ENCODE measurements at places on chromosomes 3 and 15.

DNA sequence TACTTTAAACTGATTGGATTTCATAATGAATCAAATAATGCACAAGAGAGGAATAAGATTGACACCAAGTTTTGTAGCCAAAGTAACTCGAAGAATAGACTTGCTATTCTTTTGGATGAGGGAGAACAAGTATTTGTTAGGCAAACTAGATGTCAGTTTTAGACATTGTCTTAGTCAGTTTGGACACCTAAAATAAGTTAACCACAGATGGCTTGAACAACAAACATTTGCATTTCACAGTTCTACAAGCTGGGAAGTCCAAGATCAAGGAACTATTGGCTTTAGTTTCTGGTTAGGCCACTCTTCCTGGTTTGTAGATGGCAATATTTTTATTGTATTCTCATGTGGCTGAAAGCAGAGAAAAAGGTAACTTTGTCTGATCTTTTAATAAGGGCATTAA, 61.3 kb upstream of the OSTN start:
- DNase-seq = no peak

DNA sequence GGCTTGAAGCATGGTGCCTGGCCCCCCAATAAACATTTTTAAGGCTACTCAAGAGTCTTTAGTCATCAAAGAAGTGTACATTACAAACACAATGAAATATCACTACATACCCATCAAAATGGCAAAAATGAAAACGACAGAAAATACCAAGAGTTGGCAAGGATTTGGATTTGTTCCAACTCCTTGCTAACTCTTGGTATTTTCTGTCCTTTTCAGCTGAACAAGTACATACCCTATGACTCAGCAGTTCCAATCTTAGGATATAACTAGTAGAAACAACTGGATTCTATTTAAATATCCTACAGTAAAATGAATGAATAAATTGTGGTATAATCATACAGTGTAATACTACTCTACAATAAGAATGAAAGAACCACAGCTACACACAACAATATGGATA, 25.1 kb upstream of the GABPB1 start:
- DNase-seq = no peak

GRCh38 chr15:58840048-58840447, 68.9 kb downstream of the MINDY2 start:
- DNase-seq = no peak

DNA sequence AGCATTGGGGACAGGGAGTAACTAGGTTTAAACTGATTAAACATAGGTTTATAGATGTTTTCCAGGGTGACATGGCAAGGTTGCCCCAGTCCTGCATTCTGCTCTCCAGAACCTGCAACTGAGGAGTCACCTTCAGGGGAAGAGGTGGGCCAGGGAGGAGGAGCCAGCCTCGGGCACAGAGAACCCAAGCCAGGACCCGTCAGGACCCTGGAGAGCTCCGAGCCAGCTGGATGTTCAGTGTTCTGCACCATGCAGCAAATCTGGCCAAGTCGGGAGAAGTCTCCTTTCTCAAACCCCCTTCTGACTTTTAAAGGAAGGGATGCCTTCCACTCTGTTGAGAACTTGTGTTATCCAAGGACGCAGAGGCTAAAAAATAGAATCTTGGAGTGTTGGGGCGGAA, 62.1 kb upstream of the SLC6A11 start:
- peak; percentile 12 for DNase-seq
